ENCODE measurements at places on chromosomes 7 and 10.

DNA sequence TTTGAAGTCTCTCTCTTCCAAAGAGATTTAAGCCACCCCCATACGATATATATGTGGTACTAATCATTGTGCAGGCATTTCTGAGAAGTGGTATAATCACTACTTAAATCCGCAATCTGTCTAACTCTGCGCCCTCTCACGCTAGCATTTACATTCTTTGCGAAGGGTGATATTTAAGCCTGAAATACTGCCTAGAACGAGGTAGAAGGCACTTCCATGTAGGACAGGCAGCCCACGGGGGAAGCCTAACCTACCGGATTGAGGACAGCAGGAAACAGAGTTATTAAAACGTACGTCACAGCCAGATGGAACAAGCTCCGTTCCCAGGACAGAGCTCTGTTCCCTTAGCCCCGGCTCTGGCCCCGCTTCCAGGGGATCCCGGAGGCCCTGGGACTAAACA is 59.3 kb upstream of the ECHDC3 start:
- DNase-seq: no peak

GRCh38 chr7:136086712-136087111 is 109.6 kb upstream of the MTPN start:
- no peak for DNase-seq

- DNase-seq: no peak
These were observed 259.2 kb downstream of the TNS3 start for GRCh38 chr7:47322731-47323130.

DNA sequence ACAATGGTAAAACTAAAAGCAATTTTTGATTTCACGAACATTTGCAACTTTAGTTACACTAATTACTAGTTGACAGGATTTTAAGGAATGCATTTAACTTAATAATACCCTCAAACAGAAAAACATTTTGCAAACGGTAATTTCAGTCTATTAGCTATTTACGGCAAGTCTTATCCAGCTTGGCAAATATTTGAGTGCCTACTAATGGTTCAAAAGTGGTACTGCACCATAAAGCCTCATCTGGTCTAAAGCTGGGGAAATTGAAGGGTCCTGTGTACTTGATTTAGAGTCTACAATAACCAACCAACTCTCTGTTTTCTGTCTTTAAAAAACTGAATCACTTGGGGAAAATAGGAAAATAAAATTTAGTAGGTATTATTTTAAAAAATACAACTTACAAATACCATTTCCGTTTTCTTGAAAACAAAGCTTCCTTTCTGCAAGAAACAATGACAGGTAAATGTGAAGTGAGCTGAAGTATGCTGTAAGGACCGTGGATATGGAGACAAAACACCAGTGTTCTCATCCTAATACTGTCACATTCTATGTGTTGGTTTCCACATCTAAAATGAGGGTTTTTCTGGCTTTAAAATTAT is 142.3 kb downstream of the VPS50 start:
- no peak for DNase-seq

DNA sequence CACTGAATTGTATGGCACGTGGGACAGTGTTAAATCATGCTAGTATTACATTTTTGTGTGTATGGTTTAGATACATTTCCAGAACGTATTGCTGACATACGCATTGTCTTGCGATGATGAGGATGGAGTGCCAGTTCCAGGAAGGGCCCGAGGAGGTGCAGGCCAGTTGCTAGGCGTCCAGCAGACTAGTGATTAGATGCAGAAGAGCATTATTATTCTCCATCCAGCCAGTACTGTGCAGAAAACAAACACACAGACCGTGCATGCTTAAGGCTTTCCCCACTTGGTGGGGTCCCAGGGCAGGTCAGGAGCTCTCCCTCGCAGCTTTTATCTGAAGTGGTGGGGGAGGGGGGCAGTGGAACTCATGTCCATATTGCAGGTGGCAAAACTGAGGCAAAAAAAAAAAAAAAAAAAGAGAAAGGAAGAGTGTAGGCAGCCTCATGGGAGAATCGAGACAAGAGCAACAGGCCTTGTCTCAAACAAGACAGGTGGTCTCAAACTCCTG is 189.2 kb downstream of the CAMK1D start:
- no peak for DNase-seq

All from right renal cortex interstitium (tissue), 3 donors.